Retina (tissue), 1 donor: ENCODE measurements at places on chromosomes 13 and 19.
A peak's percentile ranks its signal among the peaks of the same experiment; 100 is the strongest.

GRCh38 chr19:45767881-45768654 lies 984 bp downstream of the SIX5 start:
- peak; percentile 84 for DNase-seq

DNA sequence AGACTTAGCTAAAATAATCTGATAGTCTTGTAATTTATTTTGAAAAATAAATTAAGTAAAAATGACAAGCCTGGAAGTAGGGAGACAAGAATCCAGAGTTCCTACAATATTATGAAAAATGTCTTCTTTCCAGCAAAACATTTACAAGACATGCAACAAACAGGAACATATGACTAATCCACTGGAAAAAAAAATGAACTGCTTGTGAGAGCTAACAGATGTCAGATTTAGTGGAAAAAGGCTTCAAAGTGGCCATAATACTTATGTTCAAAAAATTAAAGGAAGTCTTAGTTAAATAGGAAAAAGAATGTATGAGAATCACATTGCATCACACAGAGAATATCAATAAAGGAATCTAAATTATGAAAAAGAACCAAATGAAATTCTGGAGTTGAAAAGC lies 2082.0 kb upstream of the PCDH20 start:
- no peak for DNase-seq

DNA sequence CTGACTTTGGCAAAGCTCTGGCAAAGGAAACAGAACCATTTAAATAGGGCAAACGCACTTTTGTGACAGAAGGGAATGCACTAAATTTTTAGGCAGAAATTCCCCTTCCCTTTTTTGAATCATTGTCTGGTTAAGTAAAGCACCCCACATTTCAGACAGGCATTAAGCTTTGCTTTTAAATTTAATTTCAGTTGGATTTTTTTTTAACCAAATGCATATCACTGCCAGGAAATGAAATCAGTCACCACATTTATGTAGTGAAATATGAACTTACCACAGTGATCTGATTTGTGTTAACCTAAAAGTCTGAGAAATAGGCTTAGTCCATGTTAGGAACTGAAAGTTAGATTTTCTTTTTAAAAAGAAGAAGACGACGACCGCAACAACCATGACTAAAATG lies 10.8 kb downstream of the GPR183 start:
- no peak for DNase-seq

DNA sequence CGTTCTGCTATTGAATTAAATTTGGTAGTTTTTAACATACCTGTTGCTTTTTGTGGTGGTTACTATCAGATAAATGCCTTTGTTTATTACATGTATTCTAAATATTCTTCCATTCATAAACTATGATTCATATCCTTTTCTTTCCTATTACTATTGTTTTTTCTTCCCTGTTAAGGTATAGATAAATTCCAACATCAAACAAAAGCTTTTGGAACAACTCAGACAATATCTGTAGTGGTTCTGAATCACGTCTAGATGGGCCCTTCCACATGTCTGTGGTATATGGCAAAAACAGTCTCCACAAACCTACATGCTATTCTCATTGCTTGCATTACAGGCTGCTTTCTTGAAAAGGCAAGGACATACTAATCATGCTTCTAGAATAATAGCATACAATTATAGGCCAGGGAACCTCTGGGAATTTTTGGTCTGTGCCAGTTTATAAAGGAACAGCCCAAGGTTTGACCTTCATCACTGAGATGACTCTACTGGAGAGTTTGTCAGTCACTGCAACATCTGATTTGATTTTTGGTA lies 6.4 kb downstream of the LRCH1 start:
- no peak for DNase-seq

DNA sequence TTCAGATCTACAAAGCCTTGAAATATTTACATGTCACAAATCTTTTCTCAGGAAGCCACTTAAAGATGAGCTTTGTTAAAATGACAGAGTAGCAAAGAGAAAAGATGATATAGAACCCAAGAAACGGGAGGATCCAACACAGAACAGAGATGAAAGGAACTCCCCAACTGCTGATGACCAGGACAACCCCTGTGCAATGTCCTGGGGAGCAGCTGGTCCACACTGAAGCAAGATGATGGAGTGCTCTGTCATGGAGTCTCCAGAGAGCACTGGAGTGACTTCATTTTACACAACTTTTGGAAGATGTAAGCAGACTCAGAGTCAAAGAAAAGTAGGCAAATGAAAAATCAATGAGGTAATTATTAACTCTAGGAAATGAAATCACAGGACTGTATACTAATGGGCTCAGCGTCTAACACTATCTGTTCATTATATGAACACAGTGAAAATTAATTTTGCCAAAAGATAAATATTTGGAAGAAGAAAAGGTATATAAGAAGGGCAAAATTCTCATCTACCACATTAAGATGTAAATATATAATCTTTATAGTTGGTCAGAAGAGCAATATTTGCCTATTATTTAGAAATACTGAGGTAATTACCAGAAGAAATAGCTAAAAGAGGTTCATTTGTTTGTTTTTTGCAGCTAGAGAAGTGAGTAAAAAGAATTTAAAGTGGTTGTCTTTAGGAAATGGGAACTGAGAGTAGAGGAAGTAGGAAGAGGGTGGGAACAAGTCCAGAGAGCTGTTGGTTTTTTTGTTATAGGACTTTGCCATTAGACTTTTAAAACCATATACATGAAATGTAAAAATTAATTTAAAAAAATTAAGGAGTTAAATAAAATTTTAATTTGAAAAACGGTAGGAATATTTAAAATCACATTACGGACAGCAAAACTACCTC lies 30.5 kb downstream of the MTRF1 start:
- no peak for DNase-seq
